ENCODE measurements at places on chromosomes 3 and 15. TPM values are rescaled to one million over a fixed set of nuclear protein-coding genes. Genes with fewer than 3 reads are reported as not detected.

Gene PAK6
- total RNA-seq = 3.9 TPM

Gene GATA2
- 2.6 TPM for total RNA-seq

GRCh38 chr15:63264688-63265293 is 12.6 kb upstream of the APH1B start:
- no peak for DNase-seq

- no peak for DNase-seq
These were observed 6.0 kb upstream of the CEMIP start for GRCh38 chr15:80773122-80773551.

GRCh38 chr15:65084500-65085206 is 8.1 kb downstream of the KBTBD13 start:
- no peak for DNase-seq

Data from MG63 (cell line).